Lung (tissue), 17 donors: ENCODE measurements at places on chromosomes 13 and 19.
A peak's percentile ranks its signal among the peaks of the same experiment; 100 is the strongest.

GRCh38 chr19:11047866-11048265 is 41.4 kb upstream of the LDLR start:
- no peaks in the 10 kb centered on the region for H3K27me3 ChIP-seq
- H3K27ac ChIP-seq = no peak overlapping the region
- H3K4me1 ChIP-seq = no peaks in the 10 kb centered on the region
- peaks cover 22% of the 10 kb centered on the region for H3K36me3 ChIP-seq

GRCh38 chr19:28136796-28137195 is 1076.2 kb downstream of the UQCRFS1 start:
- no peaks in the 10 kb centered on the region for H3K36me3 ChIP-seq
- no peak overlapping the region for H3K27ac ChIP-seq
- no peaks in the 10 kb centered on the region for H3K4me1 ChIP-seq
- no peak overlapping the region for H3K4me3 ChIP-seq
- no peaks in the 10 kb centered on the region for H3K27me3 ChIP-seq

DNA sequence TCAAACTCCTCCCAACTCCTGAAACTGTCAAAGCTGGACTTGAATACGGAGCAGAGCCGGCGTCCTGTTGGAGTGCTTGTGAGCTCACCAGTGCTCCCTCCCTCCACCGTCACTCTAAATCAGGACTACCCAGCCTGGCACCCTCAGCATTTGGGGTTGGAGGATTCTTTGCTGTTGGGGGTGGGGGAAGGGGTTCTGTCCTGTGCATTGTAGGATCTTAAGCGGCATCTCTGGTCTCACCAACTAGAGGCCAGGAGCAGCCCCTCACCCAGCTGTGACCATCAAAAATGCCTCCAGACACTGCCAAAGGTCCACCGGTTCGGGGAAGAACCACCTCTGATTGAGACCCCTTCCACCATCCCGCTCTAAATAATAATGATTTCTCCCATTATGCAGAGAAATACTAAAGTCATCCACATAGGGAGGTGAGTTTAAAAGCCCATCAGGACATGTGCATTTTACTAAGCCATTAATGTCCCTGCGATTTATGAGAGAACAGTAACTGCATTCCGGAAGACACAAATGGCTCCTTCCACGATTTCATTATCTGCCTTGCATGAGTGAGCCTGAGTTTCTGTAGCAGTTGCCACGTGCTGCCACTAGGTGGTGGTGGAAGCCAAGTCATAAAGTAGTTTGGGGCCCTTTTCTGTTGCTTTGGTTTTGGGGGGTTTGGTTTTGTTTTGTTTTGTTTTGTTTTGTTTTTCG is 16.1 kb upstream of the USP29 start:
- no peak overlapping the region for H3K4me3 ChIP-seq
- H3K27ac ChIP-seq = no peak overlapping the region
- H3K4me1 ChIP-seq = no peaks in the 10 kb centered on the region
- DNase-seq = peak; percentile 88
- H3K27me3 ChIP-seq = peaks cover 16% of the 10 kb centered on the region
- H3K36me3 ChIP-seq = no peaks in the 10 kb centered on the region

GRCh38 chr19:34319785-34320184 is 45.2 kb upstream of the GPI start:
- DNase-seq = no peak
- H3K4me1 ChIP-seq = peaks cover under 1% of the 10 kb centered on the region
- H3K36me3 ChIP-seq = peaks cover 14% of the 10 kb centered on the region
- no peaks in the 10 kb centered on the region for H3K27me3 ChIP-seq

GRCh38 chr19:43639519-43640423 is at the start of gene CADM4:
CADM4 (minus strand) TSS chr19:43639850; CDS start chr19:43639790, 60 bp downstream.
- peaks cover 28% of the 10 kb centered on the region for H3K27me3 ChIP-seq
- no peak within 1 kb of the TSS for H3K27ac ChIP-seq
- peaks cover 11% of the 10 kb centered on the region for H3K4me1 ChIP-seq

- no peak overlapping the region for H3K27ac ChIP-seq
- peaks cover 2% of the 10 kb centered on the region for H3K36me3 ChIP-seq
- H3K4me3 ChIP-seq = no peak overlapping the region
Observed at GRCh38 chr13:110555601-110556223, 5.8 kb downstream of the RAB20 start.

DNA sequence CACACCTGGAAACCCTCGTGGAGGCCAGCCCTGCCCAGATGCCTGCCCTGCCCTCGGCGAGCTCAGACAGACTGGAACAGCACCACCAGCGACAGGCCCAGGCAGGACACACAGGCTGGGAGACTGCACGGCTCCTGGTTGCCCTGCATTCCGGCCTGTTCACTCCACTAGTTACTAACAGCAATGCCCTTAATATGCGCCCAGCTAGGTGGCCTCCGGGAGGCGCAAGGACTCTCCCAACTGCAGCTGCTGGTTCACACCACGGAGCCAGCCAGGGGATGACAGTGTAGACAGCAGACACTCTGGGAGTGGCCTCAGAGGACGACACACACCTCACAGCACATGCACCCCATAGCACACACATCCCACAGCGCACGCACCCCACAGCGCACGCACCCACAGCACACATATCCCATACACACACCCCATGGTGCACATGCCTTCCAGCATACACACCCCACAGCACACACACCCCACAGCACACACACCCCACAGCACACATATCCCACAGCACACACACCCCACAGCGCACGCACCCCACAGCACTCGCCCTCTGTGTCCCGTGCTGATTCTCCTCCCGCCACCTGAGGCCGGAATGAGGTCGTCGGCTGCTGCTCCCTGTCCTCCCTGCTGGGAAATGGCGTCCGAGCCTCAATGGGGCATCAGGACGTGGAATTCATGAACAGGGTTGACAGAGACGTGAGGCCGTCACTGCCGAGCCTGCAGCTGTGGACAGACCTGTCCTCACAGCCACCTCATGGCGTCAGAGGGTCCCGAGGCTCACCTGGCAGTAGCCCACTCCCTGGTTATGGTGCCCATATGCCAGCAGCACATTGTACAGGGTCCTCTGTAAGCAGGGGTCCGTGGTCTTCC is 13.6 kb downstream of the GRTP1 start:
- H3K27ac ChIP-seq = no peak overlapping the region
- DNase-seq = no peak
- H3K4me3 ChIP-seq = no peak overlapping the region
- H3K4me1 ChIP-seq = peaks cover 8% of the 10 kb centered on the region
- H3K27me3 ChIP-seq = no peaks in the 10 kb centered on the region

DNA sequence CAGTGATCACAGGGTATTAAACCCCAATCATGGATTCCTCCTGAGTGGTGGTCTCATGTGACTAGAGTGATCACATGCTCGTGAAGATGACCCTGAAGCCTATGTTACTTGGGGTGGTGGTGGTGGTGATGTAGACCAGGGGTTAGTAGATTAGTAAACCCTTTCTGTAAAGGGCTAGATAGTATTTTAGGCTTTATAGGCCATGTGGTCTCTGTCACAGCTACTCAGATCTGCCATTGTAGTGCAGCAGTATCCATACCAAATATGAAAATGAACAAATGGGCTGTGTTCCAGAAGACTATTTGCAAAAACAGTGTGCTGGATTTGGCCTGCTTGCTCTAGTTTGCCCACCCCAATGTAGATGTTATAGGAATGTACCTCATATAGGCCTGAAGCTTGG is 9.4 kb downstream of the NDFIP2 start:
- H3K4me3 ChIP-seq = no peak overlapping the region
- no peak overlapping the region for H3K27ac ChIP-seq
- H3K4me1 ChIP-seq = peaks cover 5% of the 10 kb centered on the region
- no peaks in the 10 kb centered on the region for H3K27me3 ChIP-seq
- no peak for DNase-seq
